ENCODE measurements at places on chromosomes 12 and 14.

DNA sequence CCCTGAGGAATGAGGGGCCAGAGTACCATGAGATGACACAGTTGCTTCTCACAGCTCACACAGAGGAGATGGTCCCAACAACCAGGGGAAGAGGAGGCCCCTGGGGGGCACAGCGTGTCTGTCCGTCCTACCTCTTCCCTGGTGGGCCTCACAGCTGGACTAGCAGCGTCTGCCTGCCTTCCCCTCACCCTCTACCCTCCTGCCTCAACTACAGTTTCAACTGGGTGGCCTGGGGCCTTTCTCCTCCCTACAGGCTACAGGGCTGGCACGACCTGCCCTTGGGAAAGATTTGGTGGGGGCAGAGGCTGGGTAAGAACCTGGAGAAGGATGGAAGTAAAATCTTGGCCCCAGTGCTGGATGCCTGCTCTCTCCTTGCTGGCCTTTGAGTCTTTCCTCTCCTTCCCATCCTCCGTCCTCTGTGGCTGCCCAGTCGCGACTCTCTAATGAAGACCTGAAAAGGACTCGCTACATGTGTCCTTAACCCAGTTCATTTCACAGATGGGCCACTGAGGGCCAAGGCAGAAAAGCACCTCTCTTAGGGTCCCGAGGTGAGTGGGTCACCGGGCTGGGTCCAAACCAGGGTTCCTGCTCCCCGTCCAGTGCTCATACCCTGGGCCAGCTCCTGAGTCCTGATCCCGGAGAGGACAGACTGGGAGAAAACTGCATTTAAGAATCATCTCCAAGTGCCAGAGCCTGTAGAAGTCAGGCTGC, 232.5 kb downstream of the BCL11B start:
- no peak for DNase-seq

- no peak for DNase-seq
These were observed 12.5 kb upstream of the SRSF5 start for GRCh38 chr14:69754487-69754886.

DNA sequence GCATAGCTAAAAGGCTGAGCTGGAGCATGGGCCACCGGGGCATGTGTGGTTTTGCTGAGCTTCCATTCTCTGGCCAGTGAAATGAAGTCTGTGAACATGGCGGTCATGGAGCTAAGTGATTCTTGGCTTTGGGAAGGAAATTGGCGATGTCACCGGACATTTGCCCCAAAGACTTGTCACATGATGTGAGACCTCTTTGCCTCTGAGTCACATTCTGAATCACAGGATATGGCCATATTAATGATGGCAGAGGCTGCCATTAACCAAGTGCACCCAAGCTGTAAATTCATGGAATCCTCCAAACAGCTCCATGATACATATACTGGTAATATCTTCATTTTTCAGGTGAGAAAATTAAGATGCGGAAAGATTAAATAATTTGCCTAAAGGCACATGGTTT, 27.4 kb upstream of the BATF start:
- no peak for DNase-seq

- no peak for DNase-seq
These were observed 30.1 kb upstream of the TSPAN11 start for GRCh38 chr12:30896461-30896860.

GRCh38 chr12:101596172-101596571, 1.4 kb downstream of the MYBPC1 start:
- DNase-seq = no peak

- no peak for DNase-seq
These were observed 153.2 kb downstream of the SMOC1 start for GRCh38 chr14:70032447-70032846.

DNA sequence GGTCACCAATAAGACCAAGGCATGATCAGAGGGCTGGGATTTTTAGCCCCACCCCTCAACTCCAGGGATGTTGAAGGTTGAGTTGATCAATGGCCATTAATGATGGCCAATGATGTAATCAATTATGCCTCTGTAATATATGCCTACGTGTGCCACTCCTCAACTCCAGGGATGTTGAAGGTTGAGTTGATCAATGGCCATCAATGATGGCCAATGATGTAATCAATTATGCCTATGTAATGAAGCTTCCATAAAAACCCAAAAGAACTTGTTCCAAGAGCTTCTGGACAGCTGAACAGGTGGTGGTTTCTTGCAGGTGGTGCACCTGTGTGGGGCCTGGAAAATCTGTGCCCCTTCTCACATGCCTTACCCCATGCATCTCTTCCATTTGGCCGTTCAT, 33.2 kb downstream of the KLRG1 start:
- DNase-seq = no peak

- DNase-seq = no peak
These were observed 23.3 kb downstream of the GPATCH2L start for GRCh38 chr14:76174982-76175381.

GRCh38 chr14:56753396-56753795, 56.9 kb downstream of the OTX2 start:
- DNase-seq = no peak

GRCh38 chr12:95368931-95369330, 105.0 kb upstream of the METAP2 start:
- no peak for DNase-seq

DNA sequence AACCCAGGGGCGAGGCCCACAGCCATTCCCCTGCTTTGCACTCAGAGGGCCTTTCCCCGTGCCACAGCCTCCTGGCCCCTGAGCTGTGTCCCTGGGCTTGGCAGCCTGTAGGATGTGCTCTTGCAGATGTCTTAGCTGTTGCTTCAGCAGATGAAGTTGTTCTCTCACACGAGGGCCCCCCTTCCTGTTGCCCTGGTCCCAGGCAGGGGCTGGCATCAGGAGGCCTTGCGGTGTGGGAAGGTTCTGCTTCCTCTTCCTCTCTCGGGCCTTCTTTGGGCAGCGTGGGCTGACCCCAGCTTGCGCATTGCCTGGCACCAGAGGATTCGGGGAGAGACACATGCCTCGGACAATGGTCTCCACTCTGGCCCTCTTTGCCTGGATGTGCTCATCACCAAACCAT, 12.7 kb downstream of the PROX2 start:
- DNase-seq = no peak

GRCh38 chr14:61211476-61212255, 69.5 kb downstream of the TMEM30B start:
- no peak for DNase-seq

All from mesothelial cell of epicardium (in vitro differentiated cells).